Heart left ventricle (tissue), 16 donors: ENCODE measurements at places on chromosomes 1 and 21.

DNA sequence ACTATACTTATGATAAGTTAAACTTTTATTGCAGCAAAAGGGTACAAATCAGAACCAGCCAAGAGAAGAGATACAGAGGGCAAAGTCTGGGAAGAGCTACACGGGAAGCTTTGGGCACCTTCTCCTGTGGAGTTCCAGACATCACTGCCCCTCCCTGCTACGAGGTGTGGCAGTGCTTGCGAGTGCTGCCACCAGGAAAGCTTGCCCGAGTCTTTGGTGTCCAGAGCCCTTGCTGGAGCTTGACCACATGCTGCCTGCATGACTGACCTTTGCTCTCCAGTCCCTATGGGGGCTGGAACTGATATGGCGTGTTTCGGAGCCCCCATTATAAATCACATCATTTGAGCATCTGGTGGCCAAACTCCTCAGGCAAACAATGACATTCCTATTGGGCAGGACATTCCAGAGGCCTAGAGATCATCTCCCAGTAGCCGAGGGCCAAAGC lies 23.4 kb downstream of the PLEKHO1 start:
- no peaks in the 10 kb centered on the region for H3K27me3 ChIP-seq
- DNase-seq, result no peak
- no peak overlapping the region for H3K27ac ChIP-seq
- H3K4me3 ChIP-seq, result no peak overlapping the region
- H3K36me3 ChIP-seq, result no peaks in the 10 kb centered on the region
- no peaks in the 10 kb centered on the region for H3K4me1 ChIP-seq

- no peak overlapping the region for H3K27ac ChIP-seq
- H3K36me3 ChIP-seq, result no peaks in the 10 kb centered on the region
- peaks cover 10% of the 10 kb centered on the region for H3K4me1 ChIP-seq
- H3K4me3 ChIP-seq, result no peak overlapping the region
- H3K27me3 ChIP-seq, result no peaks in the 10 kb centered on the region
Observed at GRCh38 chr21:43281661-43282357, 113.0 kb downstream of the CRYAA start.

GRCh38 chr1:81802707-81803430 lies 2.1 kb downstream of the ADGRL2 start:
- DNase-seq, result peak; percentile 87
- peak overlapping the region; percentile 98 for H3K27ac ChIP-seq
- no peaks in the 10 kb centered on the region for H3K27me3 ChIP-seq

DNA sequence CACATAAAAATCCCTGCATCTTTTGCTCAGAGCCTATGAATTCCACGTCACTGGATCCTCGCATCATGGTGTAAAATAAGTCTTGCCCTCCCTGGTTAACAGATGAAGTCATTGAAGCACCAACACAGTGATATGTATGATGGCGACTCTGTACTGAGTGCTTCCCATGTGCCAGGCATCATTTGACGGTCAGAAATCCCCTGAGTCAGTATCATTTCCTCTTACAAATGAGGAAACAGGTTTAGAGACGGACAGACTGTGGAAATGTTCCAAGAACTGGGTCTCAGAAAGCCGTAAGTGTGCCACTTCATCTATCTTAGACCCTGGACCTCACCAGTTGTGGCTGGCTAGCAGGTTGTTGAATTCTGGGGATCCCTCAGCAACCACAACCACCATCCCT lies 5.1 kb upstream of the OLFML2B start:
- H3K27ac ChIP-seq, result no peak overlapping the region
- H3K4me3 ChIP-seq, result no peak overlapping the region
- H3K4me1 ChIP-seq, result peaks cover 14% of the 10 kb centered on the region
- no peak for DNase-seq

GRCh38 chr1:46547481-46548383 lies 3.7 kb downstream of the KNCN start:
- no peak overlapping the region for H3K27ac ChIP-seq
- H3K27me3 ChIP-seq, result peaks cover 22% of the 10 kb centered on the region
- DNase-seq, result peak; percentile 22
- no peaks in the 10 kb centered on the region for H3K4me1 ChIP-seq
- no peaks in the 10 kb centered on the region for H3K36me3 ChIP-seq

DNA sequence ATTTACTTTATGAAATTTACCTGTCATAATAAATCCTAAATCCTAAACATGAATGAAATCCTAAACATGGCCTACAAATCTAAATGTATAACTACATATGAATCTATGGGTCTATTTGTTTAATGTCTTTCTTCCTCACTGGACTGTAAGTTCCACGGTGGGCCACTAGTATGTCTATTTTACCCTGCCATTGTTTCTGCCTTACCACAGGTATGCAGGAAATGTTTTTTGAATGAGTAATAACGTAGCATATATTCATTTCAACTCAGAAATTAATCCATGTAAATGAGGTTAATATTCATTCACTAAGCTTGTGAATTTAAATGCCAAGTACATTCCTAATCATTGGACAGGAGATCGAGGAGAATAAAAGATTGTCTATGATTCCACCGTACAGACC lies 35.3 kb downstream of the B3GALNT2 start:
- no peak overlapping the region for H3K27ac ChIP-seq
- no peaks in the 10 kb centered on the region for H3K4me1 ChIP-seq
- no peaks in the 10 kb centered on the region for H3K36me3 ChIP-seq
- no peaks in the 10 kb centered on the region for H3K27me3 ChIP-seq
- no peak overlapping the region for H3K4me3 ChIP-seq

DNA sequence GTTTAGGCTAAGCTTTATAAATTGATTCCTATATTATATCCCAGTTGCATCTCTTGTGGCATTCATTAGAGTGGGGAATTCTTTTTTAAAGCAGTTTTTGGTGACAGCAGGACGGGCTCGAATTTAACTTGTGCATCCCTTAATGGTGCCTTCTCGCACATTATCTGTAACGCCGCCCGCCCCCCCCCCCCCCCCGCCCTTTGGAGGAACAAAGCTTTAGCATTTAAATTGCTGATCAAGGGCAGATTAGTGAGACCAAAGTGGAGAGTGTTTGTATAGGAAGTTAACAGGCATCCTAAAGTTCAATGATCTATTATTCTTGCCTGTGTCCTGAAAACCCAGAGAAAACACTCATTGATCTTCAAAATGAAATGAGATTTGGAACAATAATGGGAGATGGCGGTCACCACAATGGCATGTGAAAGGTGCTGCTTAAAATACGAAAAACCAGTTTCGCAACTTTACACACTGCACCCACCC lies 2.2 kb downstream of the LMO4 start:
- H3K27ac ChIP-seq, result peak overlapping the region; percentile 97
- no peak for DNase-seq
- H3K4me1 ChIP-seq, result peaks cover 13% of the 10 kb centered on the region
- H3K36me3 ChIP-seq, result peaks cover 5% of the 10 kb centered on the region
- peak overlapping the region; percentile 71 for H3K4me3 ChIP-seq
